ENCODE measurements at places on chromosomes 16 and 17.

DNA sequence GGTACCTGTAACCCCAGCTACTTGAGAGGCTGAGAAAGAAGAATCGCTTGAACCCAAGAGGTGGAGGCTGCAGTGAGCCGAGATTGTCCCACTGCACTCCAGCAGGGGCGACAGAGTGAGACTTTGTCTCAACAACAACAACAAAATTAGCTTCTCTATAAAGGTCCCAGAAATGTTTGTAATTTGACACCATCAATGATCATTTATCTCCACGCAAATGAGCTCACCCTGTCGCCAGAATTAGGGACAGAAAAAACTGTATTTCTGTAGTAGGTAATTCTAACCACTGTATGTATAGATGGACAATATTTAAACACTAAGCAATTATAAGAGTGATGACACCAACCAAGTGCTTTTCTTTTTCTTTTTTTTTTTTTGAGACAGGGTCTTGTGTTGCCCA lies 10.7 kb downstream of the C17orf78 start:
- DNase-seq: no peak

- DNase-seq: no peak
Observed at GRCh38 chr16:1669698-1670097, 8.4 kb upstream of the JPT2 start.

GRCh38 chr17:80952291-80952690 lies 39.4 kb upstream of the CHMP6 start:
- DNase-seq: no peak

GRCh38 chr16:22614271-22614947 lies 103.7 kb downstream of the NPIPB5 start:
- no peak for DNase-seq

GRCh38 chr16:74691093-74691855 lies 9.4 kb downstream of the MLKL start:
- no peak for DNase-seq

DNA sequence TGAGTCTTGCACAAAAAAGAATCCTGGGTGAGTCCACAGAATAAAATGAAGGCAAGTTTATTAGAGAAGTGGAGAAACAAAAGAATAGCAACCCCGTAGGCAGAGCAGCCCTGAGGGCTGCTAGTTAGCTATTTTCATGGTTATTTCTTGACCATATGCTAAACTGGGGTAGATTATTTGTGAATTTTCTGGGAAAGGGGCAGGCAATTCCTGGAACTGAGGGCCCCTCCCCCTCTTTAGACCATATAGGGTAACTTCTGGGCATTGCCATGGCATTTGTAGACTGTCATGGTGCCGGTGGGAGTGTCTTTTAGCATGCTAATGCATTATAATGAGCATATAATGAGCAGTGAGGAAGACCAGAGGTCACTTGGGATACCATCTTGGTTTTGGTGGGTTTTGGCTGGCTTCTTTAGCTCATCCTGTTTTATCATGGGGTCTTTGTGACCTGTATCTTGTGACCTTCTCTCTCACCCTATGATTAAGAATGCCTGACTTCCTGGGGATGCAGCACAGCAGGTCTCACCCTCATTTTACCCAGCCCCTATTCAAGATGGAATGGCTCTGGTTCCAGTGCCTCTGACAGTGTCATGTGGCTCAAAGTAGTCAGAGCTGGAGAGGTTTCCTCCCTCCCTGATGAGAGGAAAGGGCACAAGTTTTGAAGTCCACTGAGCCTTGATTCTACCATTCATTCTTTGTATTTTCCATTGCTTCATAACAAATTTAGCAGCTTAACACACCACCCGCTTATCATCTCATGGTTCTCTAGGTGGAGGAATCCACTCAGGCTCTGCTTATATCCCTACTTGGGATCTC lies 55.7 kb upstream of the LGALS9 start:
- no peak for DNase-seq

- DNase-seq: no peak
Observed at GRCh38 chr17:27413315-27413714, 42.9 kb upstream of the KSR1 start.

DNA sequence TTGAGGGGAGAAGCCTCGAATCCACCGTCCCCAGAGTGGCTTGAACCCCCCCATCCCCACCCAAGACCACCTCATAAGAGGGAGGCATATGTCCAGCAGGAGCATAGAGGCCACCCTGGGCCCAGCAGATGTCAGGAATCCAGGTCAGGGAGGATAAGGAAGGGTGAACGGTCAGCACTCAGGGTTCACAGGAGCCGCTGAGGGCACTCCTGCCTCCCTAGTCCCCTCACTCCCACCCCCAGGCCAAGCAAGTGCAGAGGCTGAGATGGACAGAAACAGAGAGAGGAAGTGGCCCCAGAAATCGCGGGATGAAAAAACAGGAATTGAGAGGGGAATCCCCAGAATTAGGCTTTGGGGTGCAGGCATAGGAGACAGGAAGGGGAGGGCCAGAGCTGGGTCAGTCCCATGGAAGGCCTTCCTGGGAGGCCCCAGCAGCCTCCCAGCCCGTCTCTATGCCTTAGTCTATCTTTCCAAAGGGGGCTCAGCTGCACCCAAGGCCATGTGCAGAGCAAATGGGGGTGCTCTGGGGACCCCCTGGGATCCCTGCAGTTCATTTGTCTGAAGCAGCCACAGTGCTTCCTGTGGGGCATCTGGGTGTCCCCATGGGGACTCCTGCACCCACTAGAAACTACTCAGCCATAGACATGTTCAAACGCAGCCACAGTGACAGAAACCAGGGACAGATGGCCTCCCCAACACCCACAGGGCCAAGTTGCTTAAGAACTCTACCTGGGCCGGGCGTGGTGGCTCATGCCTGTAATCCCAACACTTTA lies 1.7 kb downstream of the CMTM3 start:
- DNase-seq: no peak

GRCh38 chr16:24540602-24541210 lies 1.3 kb downstream of the RBBP6 start:
- DNase-seq: no peak

DNA sequence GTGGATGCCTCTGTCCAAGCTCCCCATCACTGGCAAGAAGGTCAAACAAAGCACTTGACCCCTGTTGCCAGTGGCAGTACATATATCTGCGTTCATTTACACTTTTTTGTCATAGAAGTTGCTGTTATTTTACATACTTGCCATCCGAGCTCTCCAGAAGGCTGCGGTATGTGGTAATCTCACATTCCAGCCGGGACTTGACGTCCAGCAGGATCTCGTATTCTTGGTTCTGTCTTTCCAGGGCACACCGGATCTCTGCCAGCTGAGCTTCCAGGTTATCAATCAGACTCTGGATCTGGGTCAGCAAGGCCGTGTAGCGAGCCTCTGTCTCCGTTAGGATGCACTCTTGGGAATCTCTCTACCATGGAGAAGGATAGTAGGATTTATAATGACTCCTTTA lies 6.6 kb downstream of the KRT39 start:
- no peak for DNase-seq

DNA sequence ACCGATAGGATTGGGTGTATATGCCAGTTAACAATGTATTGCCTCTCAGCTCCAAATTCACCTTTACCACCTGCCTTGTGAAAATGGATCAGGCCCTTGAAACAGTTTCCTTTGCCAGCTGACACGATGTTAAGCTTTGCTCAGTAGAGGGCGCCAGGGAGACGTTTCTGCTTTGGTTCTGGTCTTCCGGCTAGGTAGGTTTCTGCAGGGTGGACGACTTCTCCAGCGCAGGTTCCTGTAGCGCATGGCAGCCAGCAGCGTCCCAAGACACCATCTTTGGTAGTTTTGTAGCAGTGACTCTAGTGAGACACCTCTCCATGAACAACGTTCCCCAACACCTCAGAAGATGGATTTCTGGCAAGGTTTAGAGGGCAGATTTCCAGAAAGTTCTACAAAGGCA lies 24.0 kb downstream of the SYCE1L start:
- no peak for DNase-seq

- DNase-seq: no peak
Observed at GRCh38 chr16:2467528-2468232, 3.4 kb upstream of the NTN3 start.

- peak; percentile 16 for DNase-seq
Observed at GRCh38 chr17:73803964-73804435, 159.8 kb upstream of the SDK2 start.

- DNase-seq: peak; percentile 42
Observed at GRCh38 chr16:89031715-89032659, 55.0 kb upstream of the CBFA2T3 start.

DNA sequence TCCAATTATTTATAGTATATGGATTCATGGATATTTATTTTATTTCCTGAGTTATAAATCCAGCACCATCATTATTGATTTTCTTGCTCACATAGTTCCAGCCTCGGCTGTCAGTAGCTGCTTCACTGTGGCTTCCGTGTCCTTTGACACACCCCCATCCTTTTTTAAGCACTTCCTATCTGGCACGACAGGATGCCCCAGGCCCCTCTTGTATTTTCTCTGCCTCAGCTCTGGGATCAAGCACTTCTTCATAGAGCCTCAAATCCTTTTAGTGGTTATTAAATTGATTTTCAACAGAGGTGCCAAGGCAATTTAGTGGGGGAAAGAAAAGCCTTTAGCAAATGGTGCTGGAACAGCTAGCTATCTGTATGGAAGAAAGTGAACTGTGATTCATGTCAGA lies 59.8 kb downstream of the GAN start:
- DNase-seq: no peak

GRCh38 chr16:50724306-50724705 lies 17.6 kb upstream of the CYLD start:
- DNase-seq: no peak

DNA sequence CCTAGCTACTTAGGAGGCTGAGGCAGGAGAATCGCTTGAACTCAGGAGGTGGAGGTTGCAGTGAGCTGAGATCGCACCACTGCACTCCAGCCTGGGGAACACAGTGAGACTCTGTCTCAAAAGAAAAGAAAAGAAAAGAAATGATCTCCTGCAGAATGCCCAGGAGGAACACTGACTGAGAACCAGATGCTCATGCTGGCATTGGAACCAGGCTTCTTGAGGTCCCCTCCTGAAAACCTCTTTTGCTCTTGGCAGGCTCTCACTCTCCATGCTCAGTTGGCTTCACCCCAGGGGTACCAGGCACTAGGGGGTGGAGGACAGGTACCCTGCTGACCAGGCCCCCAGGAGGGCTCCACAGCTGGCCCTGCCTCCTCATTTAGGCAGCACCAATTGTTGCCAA lies 8.5 kb upstream of the TNFRSF17 start:
- DNase-seq: peak; percentile 23

DNA sequence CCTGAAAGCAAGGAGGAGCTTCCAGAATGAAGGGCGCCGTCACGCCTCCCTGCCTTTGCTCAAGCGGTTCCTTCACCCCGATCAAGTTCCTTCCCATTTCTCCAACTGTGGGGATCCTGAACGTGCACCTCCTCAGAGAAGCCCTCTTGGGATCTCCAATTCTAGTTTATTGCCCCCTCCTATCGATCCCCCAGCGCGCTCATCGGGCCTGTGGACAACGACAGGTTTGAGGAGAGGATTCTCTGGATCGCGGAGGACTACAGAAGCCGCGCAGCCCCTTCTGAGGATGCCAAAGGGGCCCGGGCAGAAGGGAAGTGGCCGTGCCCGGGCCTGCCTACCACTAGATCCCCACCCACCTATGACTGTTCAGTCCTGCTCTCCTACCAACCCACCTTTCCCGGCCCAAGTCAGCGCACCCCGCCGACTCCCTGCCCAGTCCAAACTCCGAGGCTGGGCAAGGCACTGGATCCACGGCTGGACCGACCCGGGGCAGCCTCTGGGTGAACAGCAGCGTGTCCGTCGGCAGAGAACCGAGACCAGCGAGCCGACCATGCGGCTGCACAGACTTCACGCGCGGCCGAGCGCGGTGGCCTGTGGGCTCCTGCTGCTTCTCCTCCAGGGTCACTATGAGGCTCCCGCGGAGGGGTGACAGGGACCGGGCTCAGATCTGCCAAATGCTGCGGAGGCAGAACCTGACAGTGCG lies 12.8 kb upstream of the CES3 start:
- peak; percentile 78 for DNase-seq

GRCh38 chr16:81521141-81521626 lies 76.6 kb downstream of the CMIP start:
- DNase-seq: no peak

- DNase-seq: no peak
Observed at GRCh38 chr17:51103050-51103449, 17.6 kb downstream of the SPAG9 start.

GRCh38 chr16:84922351-84923120 lies 88.8 kb downstream of the ZDHHC7 start:
- no peak for DNase-seq

DNA sequence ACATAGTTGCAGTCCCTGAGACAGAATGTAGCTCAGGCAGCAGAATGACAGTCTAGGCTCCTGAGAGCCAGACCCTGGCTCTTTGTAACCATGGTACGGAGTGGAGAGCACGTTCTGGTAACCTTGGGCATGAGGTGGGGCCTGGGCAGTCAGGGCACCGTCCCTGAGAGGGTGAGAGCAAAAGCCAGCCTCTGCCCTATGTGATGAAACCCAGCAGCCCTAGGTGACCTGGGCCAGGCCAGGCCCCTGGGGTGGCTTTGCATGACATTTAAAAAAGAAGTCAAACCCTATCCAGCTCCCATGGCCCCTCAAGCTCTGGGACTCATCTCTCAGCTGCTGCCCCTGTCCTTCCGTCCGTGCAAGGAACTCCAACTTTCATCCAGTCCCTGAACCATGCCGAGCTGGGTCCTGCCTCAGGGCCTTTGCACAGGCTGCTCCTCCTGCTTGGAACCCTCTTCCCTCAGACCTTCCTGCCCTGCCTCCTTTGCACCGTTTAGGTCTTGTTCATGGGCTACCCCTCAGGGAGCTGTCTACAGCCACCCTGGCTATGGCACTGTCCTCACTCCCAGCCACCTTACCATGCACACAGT lies 188.6 kb downstream of the NTN1 start:
- peak; percentile 12 for DNase-seq

DNA sequence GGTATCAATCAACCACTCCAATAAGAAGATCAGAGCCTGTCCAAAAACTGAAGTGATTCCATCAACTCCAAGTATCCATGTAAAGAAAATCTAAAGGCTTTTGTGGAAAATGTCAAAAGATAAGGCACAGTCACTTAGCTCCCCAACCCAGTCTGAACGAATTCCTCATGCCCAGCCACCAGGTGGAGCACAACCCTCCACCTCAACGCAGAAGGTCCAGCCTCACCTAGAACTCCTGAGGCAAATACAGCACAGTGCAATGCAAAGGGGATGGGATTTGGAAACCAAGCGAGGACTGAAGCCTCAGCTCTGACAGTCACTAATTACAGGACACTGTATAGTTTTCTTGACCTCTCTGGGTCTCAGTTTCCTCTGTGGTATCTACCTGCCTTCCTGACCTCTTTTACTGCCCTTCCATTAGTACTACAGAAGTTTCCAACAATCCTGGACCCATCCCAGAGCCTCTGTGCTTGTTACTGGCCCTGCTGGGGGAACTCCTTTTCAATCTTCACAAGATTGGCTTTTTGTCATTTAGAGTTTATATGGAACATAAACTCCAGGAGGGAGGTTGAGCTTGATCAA lies 2.0 kb downstream of the NCBP3 start:
- DNase-seq: no peak

GRCh38 chr17:50248255-50248654 lies 26.0 kb upstream of the TMEM92 start:
- DNase-seq: no peak

- no peak for DNase-seq
Observed at GRCh38 chr17:78679495-78680395, 102.3 kb downstream of the CYTH1 start.

GRCh38 chr17:50307654-50308053 lies 33.4 kb downstream of the TMEM92 start:
- DNase-seq: no peak

All from RWPE2 (cell line).